NCI-H187 treated with DMSO at 0.1 percent for 48 hours (cell line): ENCODE measurements at places on chromosomes 3 and 15.

- no peak for DNase-seq
These were observed 29.7 kb upstream of the STRIT1 start for GRCh38 chr3:155323063-155323666.

DNA sequence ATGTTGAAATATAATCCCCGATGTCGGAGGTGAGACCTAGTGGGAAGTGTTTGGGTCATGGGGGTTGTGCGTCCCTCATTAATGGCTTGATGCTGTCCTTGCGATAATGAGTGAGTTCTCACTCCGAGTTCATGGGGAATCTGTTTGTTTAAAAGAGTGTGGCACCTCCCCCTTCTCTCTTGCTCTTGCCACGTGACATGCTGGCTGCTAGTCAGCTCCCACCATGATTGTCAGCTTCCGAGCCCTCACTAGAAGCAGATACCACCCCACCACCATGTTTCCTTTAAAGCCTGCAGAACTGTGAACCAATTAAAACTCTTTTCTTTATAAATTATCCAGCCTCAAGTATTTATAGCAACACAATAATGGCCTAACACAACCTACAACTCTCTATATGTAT is 166.3 kb upstream of the MBNL1 start:
- DNase-seq: no peak

DNA sequence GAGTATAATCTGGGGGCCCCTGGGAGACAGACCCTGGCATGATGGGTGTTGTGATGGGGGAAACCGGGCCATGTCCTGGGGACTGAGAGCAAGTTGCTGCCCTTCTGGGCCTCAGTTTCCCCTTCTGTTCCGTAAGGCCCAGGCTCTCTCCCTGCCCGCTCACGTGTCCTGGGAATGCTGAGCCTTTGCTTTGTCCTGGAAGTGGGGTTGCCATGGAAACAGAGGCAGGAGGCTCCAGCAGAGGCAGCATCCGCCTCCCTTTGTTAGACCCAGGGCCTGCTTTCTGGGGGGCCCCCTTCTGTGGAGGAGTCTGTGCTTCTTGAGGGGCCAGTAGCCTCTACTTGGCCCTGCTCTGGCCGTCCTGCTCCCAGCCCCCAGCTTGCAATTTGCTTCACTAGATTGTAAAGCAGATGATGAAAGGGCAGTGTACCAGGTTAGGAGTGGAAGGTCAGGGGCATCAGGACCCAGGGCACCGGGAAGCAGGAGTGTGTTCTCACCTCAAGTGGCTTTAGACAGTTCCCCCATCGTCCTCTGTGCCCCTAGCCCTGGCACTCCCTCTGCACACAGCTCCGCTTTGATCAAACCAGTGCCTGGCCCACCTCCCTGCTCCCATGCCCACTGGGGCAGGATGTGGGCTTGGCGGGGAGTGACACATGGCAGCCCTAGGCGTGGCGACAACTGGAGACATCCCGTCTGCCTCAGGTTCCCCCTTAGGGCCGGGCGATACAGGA is 105.6 kb downstream of the FBLN2 start:
- no peak for DNase-seq

GRCh38 chr3:108959017-108959416 is 5.3 kb upstream of the GUCA1C start:
- DNase-seq: no peak

DNA sequence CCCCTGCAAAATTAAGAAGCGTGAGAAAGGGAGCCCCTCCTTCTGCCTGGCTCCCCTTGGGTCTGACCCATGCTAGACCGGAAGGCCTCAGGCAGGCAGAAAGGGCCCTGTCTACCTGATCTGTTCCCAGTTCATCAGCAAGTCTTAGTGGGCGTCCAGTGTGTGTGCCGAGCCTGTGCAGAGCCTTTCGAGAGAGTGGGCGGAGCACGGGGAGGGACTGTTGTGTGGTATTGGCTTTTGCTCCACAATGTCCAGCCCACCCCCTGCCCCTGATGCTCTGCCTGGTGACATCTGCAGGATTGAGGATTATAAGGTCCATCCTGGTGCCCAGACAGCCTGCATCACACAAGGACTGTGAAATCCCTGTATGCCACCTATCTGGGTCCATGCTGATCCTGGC is 82.9 kb downstream of the CHDH start:
- no peak for DNase-seq

GRCh38 chr15:31396881-31397560 is 70.4 kb downstream of the KLF13 start:
- no peak for DNase-seq

- DNase-seq: no peak
These were observed 1.1 kb upstream of the BCL2L10 start for GRCh38 chr15:52113708-52114107.

- DNase-seq: no peak
These were observed 315.9 kb downstream of the BCHE start for GRCh38 chr3:165521131-165521871.

DNA sequence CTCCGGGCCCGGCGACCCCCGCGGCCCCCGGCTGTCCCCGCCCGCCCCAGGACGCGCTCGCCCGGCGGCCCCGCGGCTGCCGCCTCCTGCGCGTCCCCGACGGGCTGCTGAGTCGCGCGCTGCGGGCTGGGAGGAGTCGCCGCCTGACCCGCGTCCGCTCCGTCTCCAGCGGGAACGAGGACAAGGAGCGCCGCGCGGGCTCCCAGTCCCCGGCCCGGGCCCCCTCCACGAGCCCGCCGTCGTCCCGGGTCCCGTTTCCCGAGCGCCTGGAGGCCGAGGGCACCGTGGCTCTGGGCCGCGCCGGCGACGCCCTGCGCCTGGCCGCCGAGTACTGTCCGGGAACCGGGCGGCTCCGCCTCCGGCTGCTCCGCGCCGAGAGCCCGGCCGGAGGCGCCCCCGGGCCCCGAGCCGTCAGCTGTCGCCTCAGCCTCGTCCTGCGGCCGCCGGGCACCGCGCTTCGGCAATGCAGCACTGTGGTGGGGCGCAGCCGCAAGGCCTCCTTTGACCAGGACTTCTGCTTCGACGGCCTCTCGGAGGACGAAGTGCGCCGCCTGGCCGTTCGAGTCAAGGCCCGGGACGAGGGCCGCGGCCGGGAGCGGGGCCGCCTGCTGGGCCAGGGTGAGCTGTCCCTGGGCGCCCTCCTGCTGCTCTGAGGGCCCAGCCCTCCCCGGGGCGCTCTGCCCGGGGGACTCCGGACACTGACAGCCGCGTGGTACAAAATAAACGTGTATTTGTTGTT is 1.5 kb downstream of the C2CD4A start:
- DNase-seq: no peak

- DNase-seq: no peak
These were observed 43.8 kb downstream of the FRMD4B start for GRCh38 chr3:69342074-69342473.

DNA sequence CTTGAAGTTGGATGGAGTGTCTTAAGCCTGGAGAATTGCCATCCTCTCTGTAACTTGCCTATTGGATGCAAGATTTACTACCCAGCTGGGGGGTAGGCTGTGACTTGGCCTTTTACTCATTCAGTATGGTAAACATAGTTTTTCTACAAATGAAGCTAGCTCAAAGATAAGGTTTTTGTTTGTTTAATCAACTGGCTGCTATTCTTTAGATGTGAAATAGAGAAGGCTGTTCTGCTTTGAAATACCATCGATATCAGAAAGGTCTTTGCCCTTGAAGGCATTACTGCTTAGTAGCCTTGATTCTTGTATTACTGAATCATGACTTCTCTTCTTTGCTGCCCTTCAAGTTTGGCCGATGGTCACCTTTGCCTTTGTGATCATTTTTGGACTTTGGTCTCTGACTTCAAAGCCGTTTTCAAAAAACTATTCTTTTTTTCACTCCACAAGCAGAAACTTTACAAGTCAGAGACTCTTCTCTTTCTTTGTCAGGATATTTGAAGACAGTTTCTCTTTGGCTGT is 83.1 kb downstream of the GAP43 start:
- no peak for DNase-seq

DNA sequence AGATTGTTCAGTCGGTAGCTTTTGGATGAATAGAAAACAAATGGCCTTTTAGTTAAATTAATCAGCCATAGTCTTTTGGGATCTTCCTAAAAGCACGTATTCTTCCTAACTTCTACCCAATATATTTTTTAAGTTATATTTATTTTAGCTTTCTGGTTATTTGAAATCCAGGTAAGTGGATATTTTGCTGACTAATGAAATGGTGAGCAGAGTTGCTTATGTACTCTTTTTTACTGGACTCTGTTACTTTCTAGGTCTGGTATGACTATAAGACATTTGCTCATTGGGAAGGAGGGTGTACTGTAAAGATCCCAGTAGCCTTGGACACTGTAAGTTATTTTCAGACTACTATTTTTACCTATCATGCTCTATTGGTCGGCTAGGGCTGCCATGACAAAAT is 13.8 kb upstream of the CAPN3 start:
- DNase-seq: no peak

DNA sequence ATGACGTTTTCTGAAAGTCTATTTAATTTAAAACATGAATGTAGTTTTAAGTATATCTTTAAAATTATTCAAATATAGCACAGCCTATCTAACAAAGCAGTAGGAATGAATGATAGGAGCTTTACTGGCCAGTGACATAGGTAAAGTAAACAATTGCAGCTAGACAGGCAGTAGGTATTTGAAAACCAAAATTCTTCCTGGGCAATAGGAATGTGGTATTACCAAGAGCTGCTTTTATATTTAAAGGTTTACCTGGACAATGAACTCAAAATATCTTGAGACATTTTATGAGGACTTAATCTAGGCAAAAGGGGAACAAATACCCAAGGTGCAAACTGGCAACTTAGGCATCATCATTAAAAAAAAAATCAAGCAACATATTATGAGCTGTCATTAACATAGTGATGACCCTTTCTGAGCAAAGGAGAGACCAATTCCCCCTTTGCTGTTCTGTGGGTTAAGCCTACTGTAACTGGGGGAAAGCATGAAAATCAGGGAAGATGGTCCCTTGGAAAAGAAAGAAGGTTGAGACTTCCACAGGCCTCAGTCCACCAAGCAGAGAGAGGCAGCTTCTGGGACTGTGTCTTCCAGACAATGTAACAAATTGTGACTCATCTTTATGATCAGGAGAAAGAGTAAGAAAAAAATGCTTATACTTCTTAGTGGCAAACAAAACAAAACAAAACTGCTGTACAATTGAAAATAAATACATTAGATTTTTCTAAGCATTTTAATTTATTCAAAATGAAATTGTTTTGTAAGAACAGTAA is 12.9 kb downstream of the ISL2 start:
- no peak for DNase-seq

- no peak for DNase-seq
These were observed 358.6 kb upstream of the BCHE start for GRCh38 chr3:166195808-166196207.
